ENCODE measurements at places on chromosomes 6 and 20.
A peak's percentile ranks its signal among the peaks of the same experiment; 100 is the strongest.

DNA sequence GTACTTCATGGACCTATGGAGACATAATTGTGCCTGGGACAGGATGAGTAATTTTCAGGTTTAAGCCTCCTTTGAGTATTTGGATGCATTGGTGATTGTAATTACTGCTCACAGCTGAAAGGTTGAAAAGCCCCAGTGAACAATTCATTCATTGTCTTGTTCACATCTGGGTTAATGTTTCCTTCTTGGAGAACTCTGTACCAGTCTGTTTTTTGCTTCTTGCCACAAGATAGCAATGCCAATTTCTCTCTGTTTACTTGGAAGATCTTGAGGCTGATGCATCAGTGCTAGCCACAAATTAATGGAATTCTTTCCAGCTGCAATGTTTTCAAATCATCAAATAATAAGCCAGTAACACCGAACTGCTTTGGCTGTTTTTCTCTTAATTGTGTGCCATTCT is 207.8 kb downstream of the BMP2 start:
- no peaks in the 10 kb centered on the region for H3K27me3 ChIP-seq
- no peaks in the 10 kb centered on the region for H3K4me1 ChIP-seq
- H3K36me3 ChIP-seq, result no peaks in the 10 kb centered on the region
- no peak for DNase-seq
- no peak overlapping the region for H3K27ac ChIP-seq

GRCh38 chr6:29943053-29943966 is 978 bp downstream of the HLA-A start:
- H3K4me3 ChIP-seq, result peak overlapping the region; percentile 95
- peaks cover 50% of the 10 kb centered on the region for H3K4me1 ChIP-seq
- H3K36me3 ChIP-seq, result peaks cover 45% of the 10 kb centered on the region
- DNase-seq, result no peak

- H3K27me3 ChIP-seq, result peaks cover 6% of the 10 kb centered on the region
- H3K27ac ChIP-seq, result no peak overlapping the region
- H3K4me3 ChIP-seq, result no peak overlapping the region
- no peaks in the 10 kb centered on the region for H3K4me1 ChIP-seq
Measured at GRCh38 chr6:71332012-71332411, 43.4 kb downstream of the OGFRL1 start.

GRCh38 chr20:22491194-22491505 is 93.2 kb downstream of the FOXA2 start:
- DNase-seq, result no peak
- H3K4me3 ChIP-seq, result no peak overlapping the region
- no peaks in the 10 kb centered on the region for H3K4me1 ChIP-seq
- H3K27me3 ChIP-seq, result peaks cover 2% of the 10 kb centered on the region
- H3K27ac ChIP-seq, result no peak overlapping the region

- no peak overlapping the region for H3K27ac ChIP-seq
- peaks cover 10% of the 10 kb centered on the region for H3K4me1 ChIP-seq
- H3K36me3 ChIP-seq, result no peaks in the 10 kb centered on the region
- no peak for DNase-seq
- peaks cover 3% of the 10 kb centered on the region for H3K27me3 ChIP-seq
- H3K4me3 ChIP-seq, result no peak overlapping the region
Measured at GRCh38 chr6:39812853-39813533, 20.8 kb downstream of the DAAM2 start.

- no peak overlapping the region for H3K27ac ChIP-seq
- H3K4me1 ChIP-seq, result no peaks in the 10 kb centered on the region
- no peak for DNase-seq
- no peak overlapping the region for H3K4me3 ChIP-seq
Measured at GRCh38 chr20:54318892-54319291, 111.0 kb downstream of the PFDN4 start.

- peaks cover 2% of the 10 kb centered on the region for H3K36me3 ChIP-seq
- DNase-seq, result no peak
- no peak overlapping the region for H3K27ac ChIP-seq
- no peaks in the 10 kb centered on the region for H3K27me3 ChIP-seq
Measured at GRCh38 chr6:115838763-115839401, 221.8 kb downstream of the FRK start.

GRCh38 chr6:24272553-24272952 is 85.3 kb downstream of the DCDC2 start:
- H3K27me3 ChIP-seq, result peaks cover 2% of the 10 kb centered on the region
- H3K4me1 ChIP-seq, result peaks cover 4% of the 10 kb centered on the region
- no peak overlapping the region for H3K27ac ChIP-seq
- no peaks in the 10 kb centered on the region for H3K36me3 ChIP-seq
- no peak for DNase-seq

DNA sequence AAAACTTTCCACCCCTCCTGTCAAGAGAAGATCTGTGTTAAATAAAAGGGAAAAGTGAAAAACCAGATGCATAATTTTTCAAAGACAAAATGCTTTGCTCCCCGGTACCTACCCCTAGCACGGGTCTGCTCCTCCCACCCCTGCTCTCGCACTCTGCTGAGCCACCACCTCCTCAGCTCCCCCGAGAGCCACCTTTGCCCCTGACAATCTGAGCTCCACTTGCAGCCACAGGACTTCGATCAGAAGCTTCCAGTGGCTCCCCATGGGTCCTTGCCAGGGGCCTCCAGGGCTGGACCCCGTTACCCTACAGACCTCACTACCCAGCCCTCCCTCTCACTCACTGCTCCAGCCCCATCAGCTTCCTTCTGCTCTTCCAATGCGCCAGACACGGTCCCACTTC is 171.7 kb downstream of the PREX1 start:
- peaks cover 49% of the 10 kb centered on the region for H3K36me3 ChIP-seq
- peaks cover 18% of the 10 kb centered on the region for H3K4me1 ChIP-seq
- peak overlapping the region; percentile 24 for H3K27ac ChIP-seq
- H3K27me3 ChIP-seq, result no peaks in the 10 kb centered on the region
- no peak overlapping the region for H3K4me3 ChIP-seq

GRCh38 chr20:9321007-9321406 is 193.4 kb upstream of the LAMP5 start:
- no peaks in the 10 kb centered on the region for H3K36me3 ChIP-seq
- no peak overlapping the region for H3K27ac ChIP-seq
- no peaks in the 10 kb centered on the region for H3K4me1 ChIP-seq
- H3K27me3 ChIP-seq, result no peaks in the 10 kb centered on the region

GRCh38 chr6:34063651-34064050 is 82.2 kb downstream of the GRM4 start:
- no peak overlapping the region for H3K27ac ChIP-seq
- H3K36me3 ChIP-seq, result no peaks in the 10 kb centered on the region
- DNase-seq, result no peak
- no peak overlapping the region for H3K4me3 ChIP-seq
- H3K4me1 ChIP-seq, result no peaks in the 10 kb centered on the region
- peaks cover 22% of the 10 kb centered on the region for H3K27me3 ChIP-seq

GRCh38 chr6:108576709-108577108 is 16.0 kb downstream of the FOXO3 start:
- no peak overlapping the region for H3K27ac ChIP-seq
- peaks cover 8% of the 10 kb centered on the region for H3K36me3 ChIP-seq
- DNase-seq, result no peak
- H3K4me1 ChIP-seq, result peaks cover 51% of the 10 kb centered on the region

- peaks cover 14% of the 10 kb centered on the region for H3K27me3 ChIP-seq
- H3K4me3 ChIP-seq, result no peak overlapping the region
- no peak overlapping the region for H3K27ac ChIP-seq
- no peaks in the 10 kb centered on the region for H3K4me1 ChIP-seq
- DNase-seq, result no peak
Measured at GRCh38 chr6:111230351-111231089, 143.2 kb downstream of the SLC16A10 start.

DNA sequence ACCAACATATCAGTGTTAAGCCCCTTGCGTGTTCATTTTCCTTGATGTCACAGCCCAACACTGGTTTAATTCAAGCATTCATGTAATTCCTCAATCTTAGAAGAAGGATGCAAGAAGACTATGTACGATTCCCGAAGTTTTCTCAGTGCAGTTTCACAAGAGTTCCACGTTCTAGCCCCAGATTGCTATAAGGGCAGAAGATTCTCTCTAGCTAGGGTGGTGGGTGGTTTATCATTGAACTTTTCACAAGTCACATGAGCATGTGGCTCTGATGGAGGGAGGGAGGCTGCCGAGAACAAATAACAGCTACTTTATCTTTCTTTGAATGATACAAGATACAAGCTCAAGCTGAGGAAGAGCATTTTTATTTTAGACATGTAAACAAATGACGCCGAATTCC is 71.9 kb upstream of the NHSL1 start:
- no peaks in the 10 kb centered on the region for H3K36me3 ChIP-seq
- H3K4me1 ChIP-seq, result no peaks in the 10 kb centered on the region
- no peak for DNase-seq
- H3K27ac ChIP-seq, result no peak overlapping the region
- H3K4me3 ChIP-seq, result no peak overlapping the region
- peaks cover 1% of the 10 kb centered on the region for H3K27me3 ChIP-seq

DNA sequence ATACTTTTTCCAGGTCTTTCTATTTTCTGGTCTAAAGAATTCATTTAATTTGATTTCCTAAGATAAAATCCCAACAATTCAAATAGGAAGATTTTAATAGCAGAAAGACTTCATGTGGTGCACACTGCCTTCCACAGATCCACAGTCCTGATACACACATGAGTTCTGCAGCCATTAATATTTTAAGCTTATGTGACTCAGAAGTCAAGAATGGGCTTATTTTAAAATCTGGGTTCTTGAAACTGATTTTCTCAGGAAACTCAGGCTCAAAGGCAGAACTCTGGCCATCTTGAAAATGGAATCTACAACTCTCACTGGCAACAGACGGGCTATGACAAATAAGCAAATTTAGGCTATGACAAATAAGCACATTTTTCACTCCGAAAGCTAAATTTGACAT is 88.2 kb downstream of the COL12A1 start:
- no peak for DNase-seq
- no peaks in the 10 kb centered on the region for H3K27me3 ChIP-seq
- no peaks in the 10 kb centered on the region for H3K4me1 ChIP-seq
- H3K27ac ChIP-seq, result no peak overlapping the region

DNA sequence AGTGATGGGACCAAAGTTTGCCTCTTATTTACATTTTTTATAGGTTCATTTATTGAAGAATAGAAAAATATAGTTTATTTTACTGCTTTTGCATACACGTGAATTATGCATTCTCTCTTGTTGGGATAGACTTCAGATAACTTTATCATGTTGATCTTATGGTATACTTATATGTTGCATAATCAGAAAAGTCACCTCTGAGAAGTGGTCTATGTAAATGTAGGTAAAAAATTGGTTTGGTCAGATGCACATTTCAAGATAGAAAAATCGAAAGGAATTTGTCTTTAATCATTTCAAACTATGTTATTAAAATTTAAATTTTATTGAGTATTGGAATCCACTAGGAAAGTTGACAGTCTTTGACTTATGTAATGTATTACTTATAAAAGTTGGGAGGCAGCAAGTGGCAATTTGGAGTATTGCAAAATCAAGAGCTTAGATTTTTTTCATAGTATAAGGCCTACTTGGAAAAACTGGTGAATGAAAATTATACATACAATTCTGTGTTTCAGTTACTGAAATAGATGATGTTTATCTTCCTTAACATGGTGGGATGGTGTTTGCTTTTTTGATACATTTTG is 2.4 kb downstream of the PHF3 start:
- peak overlapping the region; percentile 66 for H3K4me3 ChIP-seq
- peaks cover 3% of the 10 kb centered on the region for H3K36me3 ChIP-seq
- no peak overlapping the region for H3K27ac ChIP-seq
- H3K4me1 ChIP-seq, result peaks cover 37% of the 10 kb centered on the region

DNA sequence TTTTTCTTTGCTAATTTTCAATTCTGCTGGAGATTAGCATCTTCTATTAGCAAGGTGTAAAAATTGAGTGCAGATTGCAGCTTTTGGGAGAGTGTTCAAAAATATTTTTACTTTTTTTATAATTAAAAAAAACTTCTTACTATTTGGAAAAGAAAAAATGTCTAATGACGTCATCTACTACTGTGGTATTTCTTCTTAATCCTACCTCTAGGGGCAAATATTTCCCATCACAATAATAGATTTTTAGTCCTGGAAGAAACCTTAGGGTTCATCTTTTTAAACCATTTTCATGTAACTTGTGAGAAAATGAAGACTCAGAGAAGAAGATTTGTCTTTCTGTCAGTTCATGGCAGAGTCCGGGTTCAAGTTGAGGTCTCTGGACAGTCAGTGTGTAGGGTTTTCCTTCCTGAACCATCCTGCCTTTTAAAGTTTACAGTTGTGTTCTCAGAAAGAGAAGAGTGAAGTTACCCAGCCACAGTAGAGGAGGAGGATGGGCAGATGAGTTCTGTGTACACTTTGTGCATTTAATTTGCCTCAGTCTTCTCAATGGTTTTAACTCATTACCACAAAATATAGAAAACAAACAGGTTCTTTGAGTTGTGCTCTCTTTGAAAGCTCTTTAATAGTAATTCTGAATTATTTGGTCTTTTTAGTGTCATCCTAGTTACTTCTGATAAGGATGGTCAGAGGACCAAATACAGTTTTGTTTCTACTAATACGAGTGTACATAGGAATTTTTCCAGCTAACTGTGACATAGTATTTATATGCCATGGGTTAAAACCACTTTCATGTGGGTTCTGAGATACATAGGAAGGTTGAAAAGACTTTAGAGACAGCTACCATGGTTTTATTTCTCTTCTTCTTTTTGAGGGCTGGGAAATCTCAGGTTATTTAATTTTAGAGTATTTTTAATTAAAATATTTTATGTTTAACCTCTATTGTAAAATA is 184.7 kb downstream of the CDKAL1 start:
- DNase-seq, result no peak
- H3K36me3 ChIP-seq, result peaks cover 16% of the 10 kb centered on the region
- peaks cover 4% of the 10 kb centered on the region for H3K4me1 ChIP-seq
- H3K27ac ChIP-seq, result no peak overlapping the region
- H3K4me3 ChIP-seq, result no peak overlapping the region

GRCh38 chr6:45388328-45388727 is 10.6 kb upstream of the SUPT3H start:
- no peaks in the 10 kb centered on the region for H3K4me1 ChIP-seq
- no peak for DNase-seq
- peaks cover 12% of the 10 kb centered on the region for H3K27me3 ChIP-seq
- H3K27ac ChIP-seq, result no peak overlapping the region

GRCh38 chr6:168540713-168541291 is 99.8 kb downstream of the SMOC2 start:
- peaks cover 1% of the 10 kb centered on the region for H3K27me3 ChIP-seq
- H3K4me1 ChIP-seq, result no peaks in the 10 kb centered on the region
- no peak overlapping the region for H3K4me3 ChIP-seq
- H3K27ac ChIP-seq, result no peak overlapping the region
- H3K36me3 ChIP-seq, result no peaks in the 10 kb centered on the region

GRCh38 chr20:63454731-63455567 is 17.5 kb downstream of the KCNQ2 start:
- no peak for DNase-seq
- peaks cover 1% of the 10 kb centered on the region for H3K36me3 ChIP-seq
- H3K4me3 ChIP-seq, result no peak overlapping the region
- H3K27ac ChIP-seq, result no peak overlapping the region
- peaks cover 20% of the 10 kb centered on the region for H3K27me3 ChIP-seq
- H3K4me1 ChIP-seq, result peaks cover 3% of the 10 kb centered on the region

- peaks cover 12% of the 10 kb centered on the region for H3K4me1 ChIP-seq
- H3K36me3 ChIP-seq, result no peaks in the 10 kb centered on the region
- no peak overlapping the region for H3K27ac ChIP-seq
- no peak overlapping the region for H3K4me3 ChIP-seq
Measured at GRCh38 chr20:44768256-44768655, 22.6 kb downstream of the KCNK15 start.
